Jurkat, Clone E6-1 (cell line): ENCODE measurements at places on chromosomes 5 and 9.

GRCh38 chr5:84249918-84250630, 134.6 kb downstream of the EDIL3 start:
- DNase-seq, result no peak

GRCh38 chr5:172436078-172436878, 18.0 kb downstream of the SH3PXD2B start:
- no peak for DNase-seq

- no peak for DNase-seq
These were observed 102.2 kb upstream of the GNA14 start for GRCh38 chr9:77750284-77750683.

DNA sequence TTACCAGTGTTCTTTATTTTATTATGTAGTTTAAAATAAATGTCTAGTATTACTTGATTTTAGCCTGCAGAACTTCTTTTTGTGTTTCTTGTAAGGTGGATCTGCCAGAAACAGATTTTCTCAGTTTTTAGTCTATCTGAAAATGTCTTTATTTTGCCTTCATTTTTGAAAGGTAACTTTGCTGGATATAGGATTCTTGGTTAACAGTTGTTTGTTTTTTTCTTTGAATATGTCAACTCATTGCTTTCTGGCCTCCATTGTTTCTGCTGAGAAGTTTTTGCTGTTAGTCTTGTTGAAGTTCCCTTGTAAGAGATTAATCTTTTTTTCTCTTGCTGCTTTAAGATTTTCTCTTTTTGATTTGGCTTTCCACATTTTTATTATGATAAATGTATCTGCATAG, 75.5 kb downstream of the MTREX start:
- no peak for DNase-seq

GRCh38 chr5:147170603-147171002, 64.2 kb upstream of the STK32A start:
- DNase-seq, result peak; percentile 77

GRCh38 chr5:159909126-159909525, 7.2 kb upstream of the ADRA1B start:
- no peak for DNase-seq

- no peak for DNase-seq
These were observed 38.3 kb upstream of the NEURL1B start for GRCh38 chr5:172602783-172603231.

DNA sequence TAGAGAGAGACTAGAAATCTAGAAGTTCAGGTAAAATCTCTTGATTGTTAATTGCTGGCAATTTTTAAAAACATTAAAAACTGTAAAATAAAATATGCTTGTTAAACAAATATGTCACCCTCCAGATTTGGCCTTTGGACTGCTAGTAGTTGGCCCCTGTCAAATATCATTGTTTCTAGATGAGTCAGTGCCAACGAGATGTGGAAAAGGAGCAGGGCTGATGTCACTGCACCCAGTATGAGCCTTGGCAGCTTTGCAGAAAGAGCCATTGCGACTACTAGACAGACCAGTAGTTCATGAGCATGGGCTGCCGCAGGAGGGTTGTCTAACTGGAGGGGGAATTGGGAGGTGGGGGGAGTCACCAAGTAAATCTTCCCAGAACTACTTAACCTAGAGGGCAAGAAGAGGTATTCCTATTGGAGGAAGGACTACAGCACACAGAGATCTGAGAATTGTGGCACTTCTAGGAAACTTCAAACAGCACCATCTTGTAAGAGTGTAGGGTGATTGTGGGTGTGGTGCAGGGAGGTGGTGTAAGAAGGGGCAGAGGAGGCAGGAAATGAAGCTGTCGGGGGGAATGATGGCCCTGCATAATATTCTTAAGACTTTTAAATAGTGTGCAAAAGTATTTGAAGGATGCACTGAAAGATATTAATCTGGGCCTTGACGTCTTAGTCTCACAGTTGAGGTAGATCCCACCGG, 7.1 kb upstream of the DOCK2 start:
- DNase-seq, result no peak

DNA sequence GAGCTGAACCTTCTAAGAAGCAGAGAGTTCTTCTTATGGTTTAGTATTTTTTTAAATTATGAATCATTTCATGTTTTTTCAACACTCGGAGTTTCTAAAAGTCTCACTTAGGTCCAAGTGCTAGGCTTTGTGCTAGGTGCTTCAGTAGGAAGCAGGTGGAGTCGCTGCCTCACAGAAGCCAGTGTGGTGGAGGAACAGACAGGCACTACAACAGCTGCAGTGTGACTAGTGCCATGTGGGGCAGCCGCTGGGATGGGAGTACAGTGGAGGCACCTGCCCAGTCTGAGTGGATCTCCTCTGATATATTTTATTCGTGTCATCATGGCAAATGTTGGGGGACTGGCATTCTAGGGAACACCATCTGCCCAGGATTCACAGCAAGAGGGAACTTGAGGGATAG, 15.3 kb downstream of the PCDHGC5 start:
- DNase-seq, result no peak
